Stimulated activated CD8-positive, alpha-beta memory T cell treated with anti-CD3 and anti-CD28 coated beads, Interleukin-7, amount 100 ng/mL, for 4 hours (primary cell): ENCODE measurements at places on chromosomes 3 and 15.

- DNase-seq = no peak
Measured at GRCh38 chr3:108060331-108060730, 30.5 kb downstream of the CD47 start.

DNA sequence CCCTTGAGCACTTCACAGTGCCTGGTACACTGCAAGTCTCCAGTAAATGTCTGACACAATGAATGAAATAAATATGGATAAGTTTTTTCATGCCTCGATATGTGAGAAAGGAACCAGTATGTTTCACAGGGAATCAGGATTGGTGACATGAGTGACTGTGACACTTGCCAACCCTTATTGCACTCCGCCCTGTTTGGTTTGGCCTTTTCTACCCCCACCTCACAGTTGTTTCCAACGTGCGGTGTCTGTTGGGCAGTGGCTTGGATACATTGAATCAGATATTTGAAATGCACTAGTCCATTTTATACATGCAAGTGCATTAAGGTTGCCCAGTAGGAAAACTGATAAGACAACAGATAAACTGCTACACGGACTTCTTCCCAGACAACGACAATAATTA is 2.0 kb downstream of the NPHP3 start:
- no peak for DNase-seq

DNA sequence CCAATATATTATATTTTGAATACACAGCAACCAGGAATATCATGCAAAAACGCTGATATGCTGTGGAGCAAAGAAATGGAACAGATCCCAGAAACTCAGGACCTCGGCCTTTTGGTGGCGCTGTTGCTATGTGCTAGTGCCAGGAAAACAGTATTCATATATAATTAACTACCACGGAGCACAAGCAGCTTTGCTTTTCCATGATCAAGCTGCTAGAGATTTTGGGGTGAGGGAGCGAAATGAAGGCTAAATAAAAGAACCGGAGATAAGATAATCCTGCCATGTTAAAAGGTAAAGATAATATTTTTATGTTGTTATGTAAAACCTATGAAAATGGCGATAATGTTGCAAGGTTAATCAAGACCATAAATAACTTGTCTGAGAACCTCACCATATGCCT is 157.7 kb upstream of the FAM3D start:
- DNase-seq = no peak

DNA sequence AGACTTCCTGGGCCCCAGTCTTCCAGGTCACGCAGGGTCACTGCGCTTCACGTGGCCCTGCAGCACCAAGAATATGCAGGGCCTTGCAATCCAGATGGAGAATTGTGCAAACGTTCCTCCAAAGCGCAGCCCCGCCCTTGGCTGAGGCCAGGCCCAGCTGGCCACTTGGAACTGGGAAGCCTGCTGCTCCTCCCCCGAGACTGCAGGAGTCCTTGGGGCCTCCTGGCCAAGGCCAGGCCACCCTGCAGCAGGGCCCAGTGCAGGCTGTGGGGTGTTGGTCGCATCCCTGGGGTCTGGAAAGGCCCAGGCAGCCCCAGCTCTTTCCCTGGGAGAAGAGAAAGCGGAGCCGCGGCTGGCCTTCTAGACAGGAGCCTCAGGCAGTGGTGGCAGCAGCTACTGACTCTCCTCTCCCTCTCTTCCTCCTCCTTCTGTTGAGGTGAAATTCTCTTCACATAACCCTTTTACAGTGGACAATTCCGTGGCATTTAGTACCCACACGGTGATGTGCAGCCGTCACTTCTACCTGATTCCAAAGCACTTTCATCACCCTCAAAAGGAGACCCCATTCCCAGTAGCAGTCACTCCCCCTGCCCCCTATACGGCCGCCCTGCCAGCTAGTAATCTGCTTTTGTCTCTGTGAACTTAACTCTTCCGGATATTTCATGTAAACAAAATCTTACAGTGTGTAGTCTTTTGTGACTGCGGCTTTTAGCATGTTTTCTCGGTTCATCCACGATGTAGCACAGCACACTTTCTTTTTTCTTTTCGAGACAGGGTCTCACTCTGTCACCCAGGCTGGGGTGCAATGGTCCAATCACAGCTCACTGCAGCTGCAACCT is 103.9 kb downstream of the TMEM266 start:
- no peak for DNase-seq

- DNase-seq = no peak
Measured at GRCh38 chr3:196063456-196063855, 18.4 kb downstream of the TFRC start.

DNA sequence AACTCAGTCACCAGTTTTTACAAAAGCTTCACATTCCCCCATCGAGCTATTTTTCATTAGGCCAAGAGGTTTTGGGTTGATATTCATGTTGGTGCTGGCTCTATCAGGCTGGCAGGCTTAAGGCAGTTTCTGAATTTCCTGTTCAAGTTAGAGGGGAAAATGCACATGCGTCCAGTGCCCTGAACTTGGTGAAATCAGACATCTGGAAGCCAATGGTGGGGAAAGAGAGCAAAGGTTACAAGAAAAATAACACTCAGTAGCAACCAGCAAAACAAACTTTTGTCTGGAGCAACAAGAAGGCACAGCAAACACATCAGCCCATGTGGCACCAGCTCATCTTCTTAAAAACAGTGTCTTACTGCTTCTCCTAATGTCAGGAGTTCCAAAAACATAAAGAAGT is 155.6 kb upstream of the TSC22D2 start:
- no peak for DNase-seq

- DNase-seq = no peak
Measured at GRCh38 chr15:60945196-60945595, 283.9 kb downstream of the RORA start.

- no peak for DNase-seq
Measured at GRCh38 chr3:18302517-18302916, 122.6 kb downstream of the SATB1 start.

GRCh38 chr3:168968609-168969008 is 694.9 kb downstream of the MECOM start:
- no peak for DNase-seq

DNA sequence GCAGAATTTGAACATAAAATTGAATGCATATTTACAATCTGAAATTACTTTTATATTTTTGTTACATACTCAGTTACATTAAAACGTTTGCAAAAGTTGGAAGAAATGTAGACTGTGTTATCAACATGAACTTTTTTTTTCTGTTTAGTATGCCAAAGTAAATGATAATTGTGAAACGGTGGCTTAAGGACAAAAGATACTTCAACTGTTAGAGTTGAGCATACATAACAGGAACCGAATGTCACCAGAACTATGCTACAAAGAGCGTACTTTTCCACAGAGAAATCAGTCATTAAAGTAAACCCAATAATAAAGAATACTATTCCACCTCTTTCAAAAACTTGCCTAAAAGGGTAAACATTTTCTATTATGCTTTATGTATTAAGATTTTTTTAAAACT is 14.3 kb upstream of the DHX36 start:
- DNase-seq = no peak

GRCh38 chr3:194714137-194714455 is 28.4 kb downstream of the FAM43A start:
- DNase-seq = no peak

GRCh38 chr3:46998852-46999515 is 19.5 kb downstream of the NBEAL2 start:
- DNase-seq = no peak

GRCh38 chr15:82062479-82063454 is 16.9 kb upstream of the MEX3B start:
- no peak for DNase-seq

GRCh38 chr3:24663406-24663805 is 168.8 kb upstream of the THRB start:
- DNase-seq = no peak

GRCh38 chr15:94135486-94136147 is 95.7 kb upstream of the MCTP2 start:
- DNase-seq = no peak

DNA sequence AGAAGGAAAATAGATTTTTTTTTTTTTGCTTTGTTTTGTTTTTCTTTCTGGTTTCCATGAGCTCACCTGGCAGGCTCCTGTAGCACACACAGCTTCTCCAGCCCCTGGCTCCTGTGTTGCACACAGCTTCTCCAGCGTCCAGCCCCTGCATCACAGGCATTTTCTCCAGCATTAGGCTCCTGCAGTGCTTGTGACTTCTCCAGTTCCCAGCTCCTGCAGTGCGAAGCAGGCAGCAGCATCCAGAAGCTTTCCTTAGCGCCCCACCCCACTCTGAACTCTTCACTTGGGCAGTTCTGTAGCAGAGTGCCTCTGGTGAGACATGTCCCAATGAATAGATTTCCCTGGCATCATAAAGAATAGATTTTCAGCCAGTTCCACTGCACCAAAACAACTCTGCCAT is 5.5 kb upstream of the CCDC39 start:
- DNase-seq = no peak

DNA sequence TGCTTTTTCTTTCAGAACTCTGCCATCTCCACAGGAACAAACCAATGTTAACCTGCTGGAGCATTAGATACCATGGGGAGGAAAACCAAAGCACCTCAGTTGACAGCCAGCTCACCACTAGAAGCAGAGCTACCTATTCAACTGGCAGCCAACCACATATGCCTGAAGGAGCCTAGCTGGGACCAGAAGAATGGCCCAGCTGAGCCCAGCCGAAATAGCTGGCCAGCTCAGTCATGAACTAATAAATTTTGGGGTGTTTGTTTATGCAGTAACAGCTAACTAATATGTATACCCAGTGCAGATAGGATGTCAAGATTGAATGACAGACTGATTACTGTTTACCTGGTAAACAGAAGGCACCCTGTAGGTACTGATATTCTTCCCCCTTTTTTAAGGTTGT is 1117.5 kb downstream of the TBL1XR1 start:
- no peak for DNase-seq

DNA sequence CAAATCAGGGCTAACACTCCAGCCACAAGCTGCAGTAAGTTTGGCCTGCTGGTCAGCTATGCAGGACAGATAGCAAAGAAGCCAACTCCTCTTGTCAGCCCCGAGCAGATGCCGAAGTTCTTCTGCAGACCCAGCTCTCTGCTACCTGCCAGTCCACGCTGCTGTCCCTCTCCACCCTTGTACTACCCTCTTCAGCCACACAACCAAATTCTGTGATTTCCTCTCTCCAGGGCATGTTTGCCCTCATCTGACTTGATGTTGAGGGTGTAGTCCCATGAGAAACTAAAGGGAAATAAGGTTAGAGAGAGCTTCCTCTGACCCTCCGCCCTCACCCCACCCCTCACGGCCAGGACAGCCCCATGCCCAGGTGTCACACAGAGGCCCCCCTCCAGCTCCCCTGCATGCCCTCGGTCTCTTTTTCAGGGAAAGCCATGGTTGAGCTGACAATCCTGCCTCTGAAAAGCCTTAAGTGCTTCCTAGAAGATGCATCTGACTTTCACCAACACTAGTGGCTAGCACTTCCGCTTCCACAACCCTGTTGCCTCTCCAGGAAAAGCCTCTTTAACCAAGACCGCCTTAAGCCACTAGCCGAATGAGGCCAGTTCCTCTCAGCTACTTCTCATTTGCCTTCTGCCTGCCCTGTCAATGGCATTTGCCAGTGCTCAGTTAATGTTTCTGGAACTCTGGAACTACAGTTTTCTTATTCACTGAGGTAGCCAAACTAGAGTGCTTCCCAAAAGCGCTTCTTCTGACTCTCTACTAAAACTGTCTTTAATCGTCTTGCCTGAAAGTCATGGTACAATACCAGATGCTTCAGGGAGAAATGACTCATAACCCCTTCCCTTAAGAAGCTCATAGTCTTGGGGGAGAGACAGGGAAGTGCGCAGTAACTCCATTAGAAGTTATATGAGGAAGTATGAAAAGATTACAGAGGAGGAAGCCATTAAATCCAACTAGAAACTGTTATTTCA is 300.4 kb upstream of the STT3B start:
- DNase-seq = no peak

GRCh38 chr15:77709135-77709886 is 76.6 kb upstream of the LINGO1 start:
- no peak for DNase-seq

DNA sequence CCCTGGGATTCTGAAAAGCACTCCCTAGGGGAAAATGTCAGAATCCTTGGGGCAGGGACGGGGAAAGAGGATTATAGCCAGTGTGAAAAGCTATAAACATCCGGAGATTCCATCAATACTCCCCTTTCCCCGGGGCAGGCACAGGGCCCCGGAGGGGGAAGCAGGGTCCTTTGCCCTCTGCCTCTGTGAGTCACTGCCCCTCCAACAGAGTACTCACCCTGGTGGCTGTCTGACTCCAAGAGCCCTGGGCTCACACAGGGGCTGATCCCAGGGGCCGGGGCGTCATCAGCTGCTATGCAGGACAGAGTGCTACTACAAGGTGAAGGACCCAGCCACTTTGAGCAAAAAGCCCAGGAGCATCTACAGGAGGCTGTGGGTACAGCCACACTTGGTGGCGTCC is 133.0 kb upstream of the PRR20G start:
- DNase-seq = no peak

DNA sequence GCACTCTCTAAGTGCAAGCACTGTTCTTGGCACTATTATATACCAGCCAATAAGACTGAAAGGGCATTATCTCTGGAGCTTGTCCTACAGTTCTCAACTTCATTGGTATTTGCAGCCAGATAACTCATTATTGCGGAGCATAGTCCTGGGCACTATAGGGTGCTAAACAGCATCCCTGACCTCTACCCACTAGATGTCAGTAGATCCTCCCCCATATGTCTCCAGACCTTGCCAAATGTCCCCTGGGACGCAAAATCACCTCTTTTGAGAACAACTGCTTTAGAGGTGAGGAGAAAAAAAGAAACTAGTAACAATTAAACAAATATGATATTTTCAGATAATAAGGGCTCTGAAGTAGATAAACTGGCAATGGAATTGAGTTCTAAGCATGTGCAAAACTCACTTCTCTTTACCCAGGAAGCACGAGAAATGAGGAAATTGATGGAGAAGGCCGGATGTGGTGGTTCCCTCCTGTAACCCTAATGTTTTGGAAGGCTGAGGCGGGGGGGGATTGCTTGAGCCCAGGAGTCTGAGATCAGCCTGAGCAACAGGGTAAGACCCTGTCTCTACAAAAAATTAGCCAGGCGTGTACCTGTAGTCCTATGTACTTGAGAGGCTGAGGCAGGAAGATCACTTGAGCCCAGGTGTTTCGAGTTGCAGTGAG is 61.4 kb downstream of the FRMD4B start:
- no peak for DNase-seq

DNA sequence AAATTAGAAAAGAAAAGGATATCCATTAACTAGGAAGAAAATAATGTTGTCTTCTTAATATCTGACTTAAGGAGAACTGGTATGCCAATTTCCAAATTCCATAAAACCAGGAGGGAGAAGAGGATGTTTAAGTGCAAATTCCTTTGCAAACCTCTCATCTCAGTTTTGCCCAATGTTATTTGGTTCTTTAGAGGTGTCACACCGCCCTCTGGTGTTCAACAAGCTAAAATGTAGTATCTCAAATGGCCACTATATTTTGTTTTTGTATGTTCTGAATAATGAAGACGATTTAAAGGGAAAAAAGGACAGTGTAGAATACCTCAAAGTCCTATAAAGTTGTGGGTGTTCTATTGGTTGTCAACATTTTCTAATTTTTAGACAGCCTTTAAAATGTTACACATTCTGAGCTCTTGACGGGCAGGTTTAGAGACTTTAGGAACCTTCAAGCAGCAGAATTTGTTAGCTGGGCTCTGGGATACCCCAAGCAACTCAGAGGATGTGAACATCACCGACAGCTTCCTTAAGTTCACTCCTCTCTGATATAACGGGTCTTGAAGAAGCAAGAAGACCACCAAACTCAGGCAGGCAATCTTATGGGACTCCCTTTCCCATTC is 458.3 kb downstream of the MFSD1 start:
- DNase-seq = no peak

- no peak for DNase-seq
Measured at GRCh38 chr3:115825046-115825445, 201.7 kb downstream of the GAP43 start.

GRCh38 chr3:127825756-127826155 is 3.4 kb upstream of the MGLL start:
- no peak for DNase-seq
